ENCODE measurements at places on chromosomes 2 and 18.

DNA sequence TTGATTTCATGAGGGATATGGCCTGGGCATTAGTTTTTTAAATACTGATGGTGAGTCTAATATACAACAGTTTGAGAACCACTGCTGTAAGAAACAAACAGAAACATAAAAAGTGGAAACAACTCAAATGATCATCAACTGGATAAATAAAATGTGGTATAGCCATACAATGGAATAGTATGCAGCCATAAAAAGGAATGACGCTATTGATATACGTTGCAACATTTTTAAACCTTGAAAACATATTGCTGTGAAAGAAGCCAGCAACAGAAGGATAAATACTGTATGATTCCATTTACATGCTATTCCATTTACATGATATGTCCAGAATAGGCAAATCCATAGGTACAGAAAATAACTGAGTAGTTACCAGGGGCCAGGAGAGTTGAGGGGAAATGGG lies 6.5 kb downstream of the NFE2L2 start:
- no peak for DNase-seq

DNA sequence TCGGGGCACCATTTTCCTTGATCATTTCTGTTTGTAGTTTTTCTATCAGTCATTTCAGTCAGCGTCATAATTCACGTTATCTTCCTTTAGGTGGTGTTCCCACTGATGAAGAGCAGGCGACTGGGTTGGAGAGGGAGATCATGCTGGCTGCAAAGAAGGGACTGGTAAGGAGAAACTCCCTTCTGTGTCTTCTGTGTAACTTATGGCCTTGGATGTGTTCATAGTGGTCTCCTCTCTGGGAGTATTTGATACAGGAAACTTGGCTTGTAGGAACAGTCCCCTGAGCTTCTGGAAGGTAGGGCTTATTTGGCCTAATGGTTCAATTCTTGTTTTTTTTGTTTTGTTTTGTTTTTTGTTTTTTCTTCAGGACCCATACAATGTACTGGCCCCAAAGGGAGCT lies 1.1 kb downstream of the COX5B start:
- DNase-seq, result no peak

DNA sequence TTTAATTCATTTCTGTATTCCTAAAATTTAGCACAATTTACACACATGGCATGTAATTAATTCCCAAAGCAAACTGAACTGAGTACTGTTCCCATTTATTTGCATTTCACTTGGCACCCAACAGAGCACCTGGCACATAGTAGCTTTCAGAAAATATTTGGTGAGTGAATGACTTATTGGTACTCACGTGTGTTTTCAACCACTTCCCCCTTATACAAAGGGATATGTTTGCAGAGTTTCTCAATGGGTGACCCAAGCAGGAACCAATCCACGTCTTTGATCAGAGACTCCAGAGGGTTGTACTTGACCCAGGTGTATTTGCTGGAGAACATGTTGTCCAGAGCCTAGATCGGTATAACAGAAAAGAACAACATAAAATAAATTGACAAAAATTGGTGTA lies 6.6 kb downstream of the GKN2 start:
- no peak for DNase-seq

DNA sequence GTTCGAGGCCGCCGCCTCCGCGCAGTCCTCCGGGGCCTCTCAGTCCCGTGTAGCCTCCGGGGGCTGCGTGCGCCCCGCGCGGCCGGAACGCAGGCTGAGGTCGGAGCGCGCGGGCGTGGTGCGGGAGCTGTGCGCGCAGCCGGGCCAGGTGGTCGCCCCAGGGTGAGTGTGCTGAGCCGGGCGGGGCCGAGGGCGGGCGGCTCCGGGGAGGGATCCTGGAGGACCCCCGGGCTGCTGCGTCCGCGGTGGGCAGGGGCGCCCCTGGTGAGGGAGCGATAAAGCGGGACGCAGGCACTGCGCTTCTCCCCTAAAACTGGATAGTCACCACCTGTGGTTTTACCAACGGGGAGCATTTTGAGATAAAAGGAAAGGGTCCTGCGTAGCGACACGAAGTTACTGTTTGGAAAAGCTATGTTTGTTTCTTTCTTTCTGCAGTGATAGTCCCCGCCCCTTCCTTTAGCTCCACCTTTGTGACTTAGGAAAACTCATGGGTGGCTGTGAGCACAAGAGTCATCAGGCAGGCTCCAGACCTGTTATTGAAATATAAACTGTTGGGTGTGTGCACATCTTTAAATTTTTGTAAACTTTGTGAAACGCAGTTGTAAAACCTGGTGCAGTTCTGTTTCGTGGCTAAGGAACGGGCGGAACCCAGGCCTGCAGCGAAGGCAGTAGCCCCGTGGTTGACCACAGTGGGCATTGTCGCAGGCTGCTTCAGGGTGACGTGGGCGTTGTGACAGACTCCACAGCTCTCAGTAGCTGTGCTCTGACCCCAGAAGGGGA lies 687 bp downstream of the CTDP1 start:
- DNase-seq, result no peak

DNA sequence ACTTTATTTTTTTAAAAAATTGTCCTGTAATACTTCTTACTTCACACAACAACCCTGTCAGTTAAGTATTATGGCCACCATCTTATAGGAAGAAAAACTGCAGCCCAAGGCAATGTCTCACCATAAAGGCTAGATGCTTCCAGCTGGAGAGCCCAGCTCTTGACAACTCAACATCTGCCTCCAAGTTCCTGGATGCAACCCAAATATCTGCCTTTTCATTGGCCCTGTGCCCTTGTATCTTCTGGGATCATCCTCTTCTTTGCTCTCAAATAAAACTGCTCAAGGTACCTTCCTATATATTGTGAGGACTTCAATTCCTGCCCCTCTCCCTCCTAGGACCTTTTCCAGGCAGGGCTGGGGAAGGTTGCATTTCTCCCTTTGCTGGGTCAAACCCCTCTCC lies 69.5 kb downstream of the BIN1 start:
- no peak for DNase-seq

- DNase-seq, result no peak
These were observed 494.9 kb downstream of the NYAP2 start for GRCh38 chr2:225894236-225894980.

DNA sequence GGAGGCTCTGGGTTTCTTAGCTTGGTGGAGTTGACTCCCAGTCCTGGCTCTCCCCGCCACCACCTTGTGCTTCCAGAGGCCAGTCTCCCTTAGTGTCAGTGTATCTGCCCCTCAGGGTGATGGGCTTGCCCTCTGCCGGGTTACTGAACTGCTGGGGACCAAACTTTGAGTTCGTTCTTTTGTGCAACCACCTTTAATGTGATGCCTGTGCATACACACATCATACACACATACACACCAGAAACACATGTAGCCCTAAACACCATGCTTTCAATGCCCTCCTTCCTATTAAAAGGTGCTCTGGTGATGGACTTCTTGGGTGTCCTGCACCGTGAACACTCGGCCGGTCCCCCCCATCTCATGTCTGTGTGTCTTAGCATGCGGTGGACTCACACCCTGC lies 315.1 kb upstream of the EPAS1 start:
- DNase-seq, result no peak

DNA sequence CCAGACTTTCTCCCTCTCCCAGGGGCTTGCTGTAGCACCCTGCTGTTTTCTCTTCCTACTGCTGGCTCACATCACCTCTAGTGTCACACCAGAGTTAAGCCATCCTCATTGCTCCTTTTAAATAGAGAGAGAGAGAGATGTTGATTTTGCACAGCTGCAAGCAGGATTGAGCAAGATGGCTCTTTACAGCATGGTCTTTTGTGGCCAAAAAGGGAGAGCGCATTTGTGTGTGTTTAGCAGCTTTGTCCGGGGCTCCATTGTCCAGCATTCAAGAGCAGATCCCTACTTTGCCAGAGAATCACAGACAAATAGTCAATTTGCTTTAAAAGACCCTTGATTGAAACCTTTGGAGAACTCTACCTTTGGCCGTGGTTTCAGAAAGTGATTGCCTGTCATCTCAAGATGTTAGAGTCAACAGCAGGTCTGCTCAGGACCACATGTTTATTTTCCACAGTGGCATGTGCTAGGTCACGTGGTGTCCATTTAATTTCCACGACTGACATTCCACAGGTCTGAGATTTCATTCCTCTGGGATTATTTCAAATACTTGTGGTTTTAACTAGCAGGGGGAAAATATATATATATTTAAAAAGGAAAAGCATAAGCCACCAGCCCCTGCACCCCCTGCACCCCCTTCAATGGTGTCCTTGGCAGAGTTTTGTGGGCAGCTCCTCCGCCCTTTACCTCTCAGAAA lies 359.9 kb upstream of the SLC14A2 start:
- DNase-seq, result no peak

DNA sequence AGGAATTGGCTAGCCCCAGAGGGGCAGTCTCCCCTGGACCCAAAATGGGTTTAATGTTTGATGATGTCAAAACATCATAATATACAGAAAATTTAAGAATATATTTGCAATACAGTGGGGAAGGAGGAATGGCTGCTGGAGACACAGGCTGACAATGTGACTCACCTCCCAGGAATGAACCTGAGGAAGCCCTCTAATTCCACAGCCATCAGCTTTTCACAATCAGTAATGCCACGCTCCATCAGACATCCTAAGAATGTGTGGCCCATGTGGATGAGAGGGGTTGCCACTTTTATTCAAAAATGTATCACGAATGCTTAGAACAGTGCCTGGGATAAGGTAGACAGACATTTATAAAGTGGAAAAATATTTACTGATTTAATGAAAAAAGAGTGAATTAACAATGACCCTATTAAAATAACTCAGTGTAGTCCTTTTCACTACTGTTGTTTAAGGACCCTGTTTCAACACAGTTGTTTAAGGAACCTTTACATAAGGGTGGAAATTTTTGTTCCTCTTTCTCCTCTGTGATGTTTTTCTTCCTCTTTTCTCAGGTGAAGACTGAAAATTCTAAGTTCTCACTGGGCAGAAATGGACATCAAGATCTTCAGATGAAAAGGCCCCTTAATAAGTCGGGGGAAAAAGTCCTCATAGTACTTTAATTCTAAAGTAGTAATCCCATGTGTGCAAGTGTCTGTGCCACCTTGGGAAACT lies 17.5 kb upstream of the TMEM163 start:
- no peak for DNase-seq

GRCh38 chr2:671787-672605 lies 5.2 kb downstream of the TMEM18 start:
- DNase-seq, result no peak

- DNase-seq, result no peak
These were observed 314.8 kb downstream of the TSN start for GRCh38 chr2:122070241-122070731.

- DNase-seq, result no peak
These were observed 19.1 kb downstream of the CYBRD1 start for GRCh38 chr2:171541202-171541887.

DNA sequence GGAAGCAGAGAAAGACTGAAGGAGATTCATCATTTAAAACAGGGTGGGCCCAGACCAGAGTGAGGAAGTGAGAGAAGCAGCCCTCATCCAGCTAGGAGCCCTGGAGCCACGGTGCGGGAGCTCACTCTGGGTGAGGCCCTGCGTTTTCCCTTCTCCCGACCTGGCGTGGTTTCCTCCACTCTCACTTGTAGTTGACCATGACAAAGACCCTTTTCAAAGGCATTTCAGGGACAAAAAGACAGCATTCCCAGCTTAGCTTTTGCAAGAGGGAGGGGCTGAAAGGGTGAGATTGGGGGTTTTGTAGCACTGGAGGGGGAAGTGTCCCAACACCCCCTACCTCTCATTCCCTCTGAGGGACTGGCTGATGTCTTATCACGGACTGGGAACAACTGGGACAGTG lies 56.6 kb downstream of the TRPM8 start:
- DNase-seq, result no peak

DNA sequence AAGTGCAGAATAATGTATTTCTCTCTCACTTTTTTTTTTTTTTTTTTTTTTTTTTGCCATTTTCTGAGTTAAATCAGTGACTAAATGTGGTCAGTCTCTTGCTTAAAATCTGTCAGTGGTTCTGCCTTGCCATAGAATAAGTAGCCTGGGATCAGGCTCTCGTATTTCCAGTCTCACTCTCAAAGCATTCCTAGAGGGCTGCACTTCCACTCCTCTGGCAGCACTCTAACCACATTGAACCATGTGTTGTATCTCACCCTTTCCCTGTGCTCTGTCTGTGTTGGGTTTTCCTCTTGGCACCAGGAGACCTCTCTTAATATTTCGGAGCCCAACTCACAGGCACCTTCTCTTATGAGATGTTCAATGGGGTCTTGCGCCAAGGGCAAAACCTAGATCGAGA lies 304.4 kb downstream of the CTNNA2 start:
- DNase-seq, result no peak

GRCh38 chr2:181807526-181807925 lies 84.0 kb upstream of the ITPRID2 start:
- DNase-seq, result no peak

DNA sequence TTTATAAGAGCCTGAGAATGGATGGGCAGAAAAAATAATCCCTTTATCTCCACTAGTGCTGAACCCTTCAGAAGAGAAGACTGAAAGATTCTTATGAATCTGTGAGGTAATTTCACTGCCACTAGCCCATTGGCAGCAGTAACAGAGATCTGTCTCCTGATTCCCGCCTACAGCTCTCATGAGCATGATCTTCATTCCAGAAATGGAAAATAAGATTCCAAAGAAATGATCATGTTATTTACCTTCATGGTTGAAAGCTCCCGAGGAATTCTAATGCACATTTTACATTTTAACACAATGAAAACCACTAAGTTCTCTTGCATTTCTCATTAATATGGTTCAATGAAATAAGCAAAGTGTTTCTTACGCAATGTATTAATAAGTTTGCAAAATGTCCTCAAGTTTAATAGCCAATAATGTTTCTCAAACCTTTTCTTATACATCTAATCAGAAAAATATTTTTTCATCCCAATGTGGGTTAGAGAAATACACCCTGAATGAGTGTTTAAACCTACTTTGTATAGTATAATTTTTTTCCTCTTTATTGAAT lies 905.6 kb downstream of the TMEM182 start:
- DNase-seq, result no peak
